A673 (cell line): ENCODE measurements at places on chromosomes 12 and 14. TPM values are rescaled to one million over a fixed set of nuclear protein-coding genes. Genes with fewer than 3 reads are reported as not detected.
A peak's percentile ranks its signal among the peaks of the same experiment; 100 is the strongest.

SPTSSA gene
- total RNA-seq = 20.2 and 20.9 TPM in 2 replicates

DNA sequence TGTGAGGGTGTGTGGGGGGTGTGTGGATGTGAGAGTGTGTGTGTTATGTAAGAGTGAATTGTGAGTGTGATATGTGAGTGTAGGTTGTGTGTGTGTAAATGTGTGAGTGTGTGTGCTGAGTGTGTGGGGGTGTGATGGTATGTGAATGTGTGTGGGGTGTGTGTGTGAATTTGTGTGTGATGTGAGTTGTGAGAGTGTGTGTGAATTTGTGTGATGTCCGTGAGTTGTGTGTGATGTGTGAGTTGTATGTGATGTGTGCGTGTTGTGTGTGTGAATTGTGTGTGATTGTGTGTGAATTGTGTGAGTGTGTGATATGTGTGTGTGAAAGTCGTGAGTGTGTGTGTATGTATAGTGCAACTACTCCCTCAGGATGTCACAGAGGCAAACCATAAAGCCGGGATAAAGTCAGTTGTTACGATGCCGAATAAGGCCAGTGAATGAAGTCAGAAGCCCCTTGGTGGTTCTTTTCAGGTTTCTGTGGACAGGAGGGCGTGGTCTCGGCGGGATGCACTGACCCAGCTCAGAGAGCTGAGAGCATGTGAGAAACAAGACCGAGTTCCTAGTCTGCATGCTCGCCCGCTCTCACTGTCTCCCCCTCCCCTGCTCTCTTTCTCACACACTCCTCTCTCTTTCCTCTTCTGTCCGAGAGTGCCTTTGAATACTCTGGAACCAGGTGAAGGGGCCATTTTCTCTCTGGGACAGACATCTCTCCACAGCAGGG, 71.8 kb upstream of the MAX start:
- no peak for DNase-seq

GRCh38 chr12:2403221-2403976, 350.6 kb downstream of the CACNA1C start:
- DNase-seq = no peak

DNA sequence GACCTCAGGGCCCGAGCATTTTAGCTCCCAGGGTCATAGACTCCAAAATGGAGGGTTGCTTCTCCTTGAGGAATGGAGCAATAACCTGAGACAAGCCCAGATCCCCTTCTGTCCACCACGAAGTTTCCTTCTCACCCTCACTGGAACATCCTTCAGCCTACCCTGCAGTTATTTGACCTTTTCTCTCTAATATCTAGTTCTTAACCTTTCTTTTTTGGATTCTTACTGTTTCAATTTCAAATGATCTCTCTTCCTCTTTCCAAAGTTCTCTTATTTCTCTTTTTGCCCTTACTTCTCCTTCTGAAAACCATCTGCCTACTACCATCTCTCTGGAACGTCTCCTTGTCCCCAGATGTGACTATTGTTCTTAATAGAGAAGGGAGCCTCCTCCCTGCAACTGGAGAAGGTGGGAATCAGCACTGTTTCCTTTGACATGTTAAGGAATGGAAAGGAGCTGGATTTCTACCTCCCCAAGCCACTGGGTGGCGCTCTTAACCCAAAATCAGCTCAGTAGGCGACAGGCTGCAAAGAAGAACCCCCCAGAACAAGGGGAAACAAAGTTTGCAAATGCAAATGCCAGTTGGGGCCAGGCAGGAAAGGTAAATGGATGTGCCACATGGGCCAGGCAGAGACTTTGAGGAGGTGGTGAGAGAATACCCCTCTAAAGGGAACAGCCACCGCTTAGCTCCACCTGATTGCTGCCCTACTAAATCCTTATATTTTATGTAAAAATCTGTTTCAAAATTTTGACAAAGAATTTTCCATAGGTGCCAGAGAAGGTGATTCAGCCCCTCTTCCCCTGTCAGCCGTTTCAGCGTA, 22.4 kb upstream of the PDE1B start:
- peak; percentile 72 for DNase-seq
